ENCODE measurements at places on chromosomes 11 and 22.

DNA sequence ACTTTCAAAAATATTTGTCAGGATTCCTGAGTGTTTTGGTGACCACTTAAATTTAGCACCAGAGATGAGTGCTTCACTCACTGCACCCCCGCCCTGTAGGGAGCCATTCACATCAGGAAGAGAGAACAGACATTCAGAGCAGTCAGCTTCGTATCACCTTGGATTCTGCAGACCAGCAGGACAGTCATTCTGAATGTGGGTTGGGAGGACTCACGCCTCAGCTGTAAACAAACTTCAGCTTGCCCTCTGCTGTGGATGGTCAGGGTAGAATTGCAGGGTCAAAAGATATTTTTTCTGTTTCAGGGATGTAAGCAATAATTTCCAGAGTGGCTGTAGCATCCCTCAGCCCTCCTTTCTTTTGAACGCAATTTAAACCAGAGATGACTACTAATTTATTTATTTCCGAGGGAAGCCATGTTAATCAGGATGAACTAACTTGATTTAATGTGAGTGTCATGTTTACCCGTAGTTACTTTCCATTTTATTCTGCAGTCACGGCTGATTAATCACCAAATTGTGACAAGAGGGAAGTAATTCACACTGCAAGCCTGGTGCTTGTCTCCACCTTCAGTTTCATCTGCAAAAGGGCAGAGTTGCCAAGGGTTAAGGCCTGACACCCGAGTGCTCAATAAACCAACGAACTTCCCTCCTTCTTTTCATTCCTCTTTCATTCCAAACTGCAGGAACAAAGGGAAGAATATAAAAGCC, 174.2 kb upstream of the DDI1 start:
- DNase-seq, result no peak

DNA sequence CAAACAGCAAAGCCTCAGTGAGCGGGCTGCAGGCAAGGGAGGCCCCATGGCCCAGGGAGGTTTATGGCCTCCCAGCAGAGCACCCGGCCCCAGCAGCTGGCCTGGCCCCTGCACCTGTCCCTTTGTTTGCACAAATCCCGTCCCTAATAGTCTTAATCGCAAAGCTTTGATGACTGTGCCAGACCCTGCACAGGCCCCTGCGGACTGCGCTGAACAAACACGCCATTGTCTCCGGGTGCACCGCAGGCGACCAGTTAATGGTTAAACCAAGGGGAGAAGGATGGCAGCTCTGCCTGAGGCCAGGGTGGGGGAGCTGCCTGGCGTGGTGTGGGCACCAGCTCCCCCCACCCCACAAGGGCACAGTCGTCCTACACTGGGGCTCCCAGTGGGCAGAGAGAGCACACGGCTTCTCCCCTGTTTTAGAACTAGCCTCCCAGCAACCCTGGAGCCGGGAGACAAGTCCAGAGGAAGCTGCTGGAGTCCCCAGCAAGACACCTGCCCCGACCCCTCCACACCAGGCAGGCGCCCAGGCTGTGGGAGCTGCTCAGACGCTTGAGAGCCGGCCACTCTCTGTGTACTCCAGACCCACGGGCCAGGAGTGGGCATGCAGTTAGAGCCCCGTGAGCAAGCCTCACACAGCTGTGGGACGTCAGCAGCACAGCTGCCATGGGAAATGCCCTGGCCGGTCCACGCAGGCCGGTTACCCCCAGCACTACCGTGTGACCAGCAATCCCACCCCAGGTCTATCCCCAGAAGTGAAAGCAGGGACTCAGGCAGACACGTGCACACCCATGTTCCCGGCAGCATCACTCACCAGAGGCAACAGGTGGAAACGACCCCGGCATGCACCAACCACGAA, 39.7 kb upstream of the TH start:
- peak; percentile 8 for DNase-seq

DNA sequence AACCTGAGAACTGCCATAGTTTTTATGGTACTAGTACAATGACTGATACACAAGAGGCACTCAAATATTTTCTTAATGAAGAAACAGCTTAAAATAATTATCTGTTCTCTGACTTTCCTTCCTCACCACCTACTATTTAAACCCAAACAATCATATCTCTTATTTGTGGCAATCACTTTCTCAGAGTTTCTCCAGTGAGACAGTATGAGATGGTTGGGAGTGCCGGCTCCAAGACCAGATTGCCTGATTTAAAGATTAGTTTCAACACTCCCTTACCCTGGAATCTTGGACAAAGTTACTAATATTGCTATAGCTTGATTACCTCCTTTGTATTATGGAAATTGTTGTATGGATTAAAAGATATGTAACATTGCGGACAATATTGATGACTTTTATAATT, 5.7 kb upstream of the CEP126 start:
- no peak for DNase-seq

DNA sequence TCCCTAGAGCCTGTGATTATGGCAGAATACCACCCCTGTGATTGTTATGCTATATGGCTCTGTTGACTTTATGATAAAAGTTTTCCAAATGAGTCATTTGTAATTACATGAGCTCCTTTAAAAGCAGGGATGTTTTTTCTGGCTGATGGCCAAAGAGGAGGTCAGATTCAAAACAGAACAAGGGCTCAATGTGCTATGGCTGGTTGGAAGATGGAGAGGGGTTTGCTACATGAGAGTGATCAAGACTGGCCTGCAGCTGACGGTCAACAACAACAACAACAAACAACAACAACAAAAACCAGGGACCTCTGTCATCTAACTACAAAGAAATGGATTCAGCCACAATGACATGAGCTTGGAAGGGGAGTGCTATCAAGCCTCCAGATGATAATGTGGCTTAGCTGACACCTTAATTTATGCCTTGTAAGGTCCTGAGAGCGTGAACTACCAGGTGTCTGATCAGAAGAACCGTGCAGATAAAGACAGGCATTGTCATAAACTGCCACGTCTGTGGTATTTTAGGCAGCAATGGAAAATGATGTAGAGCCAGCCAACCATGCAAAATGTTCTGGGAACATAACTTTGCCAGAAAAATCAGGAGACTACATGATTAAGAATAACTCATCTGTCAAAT, 47.2 kb downstream of the PIWIL3 start:
- DNase-seq, result peak; percentile 50

GRCh38 chr11:114762408-114762807, 84.1 kb downstream of the NXPE2 start:
- DNase-seq, result peak; percentile 70

GRCh38 chr11:124740277-124740882, 638 bp downstream of the NRGN start:
- peak; percentile 26 for DNase-seq

DNA sequence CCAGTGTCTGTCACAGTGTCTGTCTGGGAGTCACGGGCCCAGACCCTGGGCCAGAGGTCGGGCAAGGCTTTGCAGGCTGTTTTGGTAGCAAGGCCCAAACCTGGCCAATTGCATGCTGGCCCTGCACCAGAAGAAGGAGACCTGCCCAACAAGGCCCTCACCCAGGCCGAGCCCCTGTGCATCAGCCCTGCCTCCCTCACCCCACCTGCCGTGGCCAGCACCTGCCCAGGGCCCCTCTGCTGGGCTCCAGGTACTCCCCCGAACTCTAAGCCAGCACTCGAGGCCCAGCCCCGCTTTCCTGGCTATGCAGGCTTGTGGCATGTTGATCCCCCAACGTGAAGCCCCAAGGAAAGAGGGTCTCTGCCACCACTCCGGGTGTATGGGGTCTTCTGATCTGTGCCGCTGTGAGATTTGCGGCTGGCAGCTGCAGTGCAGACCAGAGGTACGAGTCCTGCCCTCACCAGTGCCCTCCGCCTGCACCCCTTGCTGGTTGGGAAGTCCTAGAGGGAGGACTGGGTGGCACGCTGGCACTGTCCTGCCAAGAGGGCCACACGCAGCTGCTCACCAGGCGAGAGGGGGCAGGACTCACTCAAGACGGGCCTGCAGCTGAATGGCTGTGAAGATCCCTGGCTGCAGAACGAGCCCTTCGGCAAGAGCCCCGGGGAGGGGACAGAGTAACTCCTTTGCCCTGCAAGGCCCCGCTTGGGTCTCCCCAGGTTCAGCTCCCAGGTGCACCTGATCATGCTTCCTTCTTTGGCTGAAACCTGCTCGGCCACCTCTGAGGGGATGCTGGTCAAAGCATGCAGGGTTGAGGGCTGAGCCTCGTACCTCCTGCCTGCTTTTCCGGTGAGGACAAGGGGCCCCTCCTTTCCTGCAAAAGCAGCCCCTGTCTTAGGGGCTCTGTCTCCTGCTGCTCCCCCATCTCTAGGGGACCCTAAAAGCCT, 6.7 kb upstream of the SEPTIN5 start:
- DNase-seq, result no peak

GRCh38 chr11:19577976-19578619, 134.5 kb upstream of the NAV2 start:
- no peak for DNase-seq

GRCh38 chr11:43393765-43394355, 35.1 kb downstream of the TTC17 start:
- DNase-seq, result no peak
